CD4-positive, alpha-beta T cell (primary cell): ENCODE measurements at places on chromosomes 5 and 9.

DNA sequence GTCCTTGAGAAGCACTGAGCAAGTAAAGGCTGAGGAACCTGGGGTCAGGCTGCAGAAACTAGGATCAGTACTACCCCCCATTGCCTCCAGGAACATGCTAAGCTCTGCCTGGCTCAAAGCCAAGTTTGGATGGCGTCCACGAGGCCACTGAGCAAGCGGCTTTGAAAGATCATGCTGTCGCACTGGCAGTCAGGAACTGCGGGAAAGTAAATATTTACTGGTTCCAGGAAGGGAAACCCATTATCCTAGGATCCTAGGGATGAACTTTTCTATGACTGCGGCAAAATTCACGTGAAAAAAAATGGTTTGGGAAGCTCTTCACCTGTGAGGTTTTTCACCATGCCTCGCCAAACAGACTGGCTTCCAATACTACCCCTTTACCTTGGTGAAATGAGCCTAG, 75.3 kb upstream of the PJA2 start:
- DNase-seq = no peak

- no peak for DNase-seq
Observed at GRCh38 chr9:91282292-91282691, 79.4 kb downstream of the AUH start.

DNA sequence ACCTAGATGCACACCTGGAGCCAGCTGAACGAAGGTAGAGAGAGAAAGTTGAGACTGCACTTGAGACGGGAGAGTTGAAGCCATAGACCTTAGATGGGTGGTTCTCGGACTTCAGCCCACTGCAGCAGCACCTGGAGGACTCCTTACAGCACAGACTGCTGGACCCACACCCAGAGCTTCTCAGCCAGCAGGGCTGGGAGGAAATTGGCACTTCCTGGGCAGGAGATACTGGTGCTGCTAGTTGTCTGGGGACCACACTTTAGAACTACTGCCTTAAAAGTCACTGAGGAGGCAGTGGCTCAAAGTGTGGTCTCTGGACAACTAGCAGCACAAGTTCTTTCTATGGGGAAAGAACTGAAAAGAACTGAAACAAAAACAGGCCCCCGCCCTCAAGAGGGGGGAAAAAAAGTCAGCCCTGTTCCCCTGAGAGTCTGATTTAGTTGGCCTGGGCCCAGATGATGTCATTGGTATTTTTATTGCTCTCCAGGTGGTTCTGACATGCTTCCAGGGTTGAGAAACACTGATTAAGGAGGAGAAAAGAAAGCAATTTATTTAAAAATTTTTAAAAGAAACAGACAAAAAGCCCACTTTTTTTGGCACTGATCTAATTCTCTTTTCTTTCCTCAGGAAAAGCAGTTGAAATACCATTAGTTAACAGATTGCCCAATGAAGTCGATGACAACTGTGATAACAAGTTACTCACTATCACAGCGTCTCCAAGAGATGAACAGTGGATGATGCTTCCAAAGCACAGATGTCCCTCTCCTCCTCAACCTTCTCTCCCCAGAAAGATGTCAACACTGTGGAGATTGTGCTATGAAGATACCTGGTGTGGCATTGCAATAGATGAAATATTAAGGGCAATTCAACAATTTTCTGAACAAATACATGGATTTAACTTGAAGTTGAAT, 73.6 kb upstream of the ADAMTS16 start:
- DNase-seq = no peak

DNA sequence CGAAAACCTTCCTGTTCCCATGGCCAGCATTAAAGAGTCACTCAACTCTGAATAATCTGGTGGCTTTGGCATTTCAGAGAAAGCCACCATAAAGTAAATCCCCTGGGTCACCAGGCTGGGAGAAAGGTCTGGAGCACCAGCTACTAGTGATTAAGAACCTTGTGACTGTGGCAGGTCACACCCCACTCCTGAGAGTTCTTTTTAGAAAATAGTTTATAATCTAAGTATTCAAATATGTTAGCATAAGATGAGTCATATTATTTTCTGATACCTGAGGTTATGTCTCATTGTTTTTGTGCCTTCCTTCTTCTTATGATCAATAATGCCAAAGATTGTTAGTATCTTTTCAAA, 351.7 kb downstream of the ARRDC3 start:
- no peak for DNase-seq

DNA sequence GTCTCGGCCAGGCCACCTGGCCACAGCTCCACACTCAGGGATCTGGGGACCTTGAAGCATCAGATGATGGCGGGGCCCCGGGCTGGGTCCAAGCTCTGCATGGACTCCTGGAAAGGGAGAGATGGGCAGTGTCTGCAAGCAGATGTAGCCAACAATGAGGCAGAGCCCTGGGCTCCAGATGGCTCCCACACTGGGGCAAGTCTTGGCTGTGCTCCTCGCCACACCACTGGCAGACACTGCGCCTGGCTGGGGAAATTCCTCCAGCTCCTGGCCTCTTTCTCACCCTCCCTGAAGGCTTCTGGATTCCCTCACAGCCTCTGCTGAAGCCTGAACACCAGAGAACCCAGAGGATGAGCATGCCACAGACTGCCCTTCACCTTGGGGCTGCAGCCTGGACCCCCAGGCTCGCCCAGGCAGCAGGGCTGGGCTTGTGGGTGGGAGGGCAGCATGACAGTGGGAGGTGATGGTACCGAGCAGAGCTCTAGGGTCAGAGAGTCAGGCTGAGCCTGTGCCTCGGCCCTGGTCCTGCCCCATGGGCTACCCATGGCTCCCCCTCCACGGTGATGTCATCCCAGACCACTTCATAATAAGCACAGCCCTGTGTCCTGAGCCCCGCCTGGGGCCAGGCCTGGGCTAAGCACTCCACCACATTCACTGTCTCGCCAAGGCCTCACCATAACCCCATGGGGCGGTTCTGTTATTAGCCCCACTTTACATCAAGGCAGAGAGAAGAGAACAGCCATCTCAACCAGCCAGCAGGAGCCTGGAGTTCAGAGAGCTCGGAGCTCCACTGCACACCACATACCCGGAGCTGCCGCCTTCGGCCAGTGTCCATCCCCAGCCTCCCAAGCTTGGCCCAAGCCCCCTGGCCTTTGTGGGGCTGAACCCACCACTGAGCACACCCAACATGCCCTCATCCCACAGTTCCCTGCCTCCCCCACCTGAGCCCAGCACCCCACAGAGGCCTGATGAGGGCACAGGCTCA, 62.2 kb upstream of the ADAMTS2 start:
- no peak for DNase-seq

DNA sequence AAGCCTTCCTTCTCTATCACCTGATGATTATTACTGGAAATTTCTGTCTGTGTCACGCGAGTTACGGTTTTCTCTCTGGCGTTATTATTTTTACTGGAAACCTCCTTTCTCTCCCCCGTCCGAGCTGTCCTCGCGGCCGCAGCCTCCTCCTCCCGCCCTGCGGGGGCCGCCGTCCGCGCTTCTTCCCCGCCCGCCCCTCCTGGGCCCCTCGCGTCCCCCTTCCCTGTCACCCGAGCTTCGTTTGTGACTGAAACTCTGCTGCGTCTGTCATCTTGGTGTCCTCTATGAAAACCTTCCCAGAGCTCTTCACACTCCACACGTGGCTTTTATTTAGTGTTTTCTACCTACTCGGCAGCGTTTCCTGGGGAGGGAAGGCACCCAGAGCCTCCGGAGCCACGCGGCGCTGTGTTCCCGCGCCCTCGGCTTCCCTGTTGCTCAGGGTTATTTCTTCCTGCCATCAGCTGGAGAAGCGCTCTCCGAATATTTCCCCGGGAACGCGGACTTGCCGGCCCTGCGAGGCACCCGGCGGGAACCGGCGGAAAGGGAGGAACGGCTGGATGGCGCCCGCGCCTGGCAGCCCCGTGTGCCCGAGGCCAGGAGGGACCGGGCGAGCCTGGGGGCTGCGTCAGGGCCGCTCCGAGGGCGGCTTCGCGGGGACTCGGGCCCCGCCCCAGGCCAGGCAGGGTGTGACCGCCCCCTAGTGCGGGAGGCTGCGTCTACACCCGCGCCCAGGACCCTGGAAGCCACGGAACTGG, 33.9 kb downstream of the TRIP13 start:
- DNase-seq = peak; percentile 49

- no peak for DNase-seq
Observed at GRCh38 chr9:86020731-86021130, 78.6 kb downstream of the GOLM1 start.

- DNase-seq = no peak
Observed at GRCh38 chr9:133427658-133428348, 5.6 kb downstream of the ADAMTS13 start.

DNA sequence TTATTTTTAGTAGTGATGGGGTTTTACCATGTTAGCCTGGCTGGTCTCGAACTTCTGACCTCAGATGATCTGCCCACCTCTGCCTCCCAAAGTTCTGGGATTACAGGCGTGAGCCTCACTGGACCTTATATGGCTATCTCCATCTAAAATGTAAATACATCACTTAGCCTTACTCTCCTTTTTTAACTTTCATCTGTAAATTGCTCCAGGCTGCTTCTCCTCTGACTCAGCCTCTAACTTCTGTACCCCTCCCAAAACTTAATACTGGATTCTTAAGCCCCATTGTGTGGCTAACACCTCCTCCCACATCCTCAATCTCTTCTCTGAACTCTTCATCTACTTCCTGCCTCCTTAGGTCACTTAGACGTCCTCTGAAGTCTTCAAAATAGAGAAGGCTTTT, 4.0 kb downstream of the SNX30 start:
- DNase-seq = no peak

DNA sequence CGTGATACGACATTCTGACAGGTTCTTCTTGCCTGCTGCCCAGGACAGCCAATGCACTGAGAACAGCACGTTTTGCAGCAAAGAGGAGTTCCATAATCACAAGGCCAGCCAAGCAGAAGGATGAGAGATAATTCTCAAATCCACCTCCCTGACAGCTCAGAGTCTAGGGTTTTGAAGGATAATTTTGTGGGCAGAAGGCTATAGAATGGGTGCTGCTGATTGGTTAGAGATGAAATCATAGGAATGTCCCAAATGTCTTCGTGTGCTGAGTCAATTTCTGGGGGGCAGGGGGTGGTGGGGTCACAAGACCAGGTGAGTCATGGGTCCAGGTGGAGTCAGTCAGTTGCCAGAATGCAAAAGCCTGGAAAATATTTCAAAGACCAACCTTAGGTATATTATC, 175.5 kb upstream of the SLC30A5 start:
- no peak for DNase-seq

GRCh38 chr9:105959531-105959930, 265.2 kb downstream of the TMEM38B start:
- no peak for DNase-seq

- DNase-seq = no peak
Observed at GRCh38 chr5:128949847-128950546, 15.3 kb upstream of the SLC27A6 start.

- no peak for DNase-seq
Observed at GRCh38 chr9:71629578-71630215, 138.6 kb downstream of the CEMIP2 start.

DNA sequence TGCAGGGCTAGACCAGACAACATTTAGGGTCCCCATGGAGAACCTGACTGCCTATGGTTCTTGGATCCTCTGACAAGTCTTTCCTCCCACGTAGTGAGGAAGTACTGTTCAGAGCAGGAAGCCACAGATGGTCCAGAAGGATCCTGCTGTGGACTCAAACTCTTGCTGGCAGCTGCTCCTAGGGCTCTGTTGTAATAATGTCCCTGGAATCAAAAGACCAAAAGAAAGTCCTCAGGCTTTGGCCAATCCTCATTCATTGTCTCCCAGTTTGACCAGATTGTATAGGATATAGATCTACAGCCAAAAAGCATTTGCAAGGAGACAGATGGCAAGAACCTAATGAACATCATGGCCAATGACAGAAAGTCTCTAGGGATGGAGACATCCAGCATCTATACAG, 53.9 kb downstream of the SEMA6A start:
- no peak for DNase-seq

DNA sequence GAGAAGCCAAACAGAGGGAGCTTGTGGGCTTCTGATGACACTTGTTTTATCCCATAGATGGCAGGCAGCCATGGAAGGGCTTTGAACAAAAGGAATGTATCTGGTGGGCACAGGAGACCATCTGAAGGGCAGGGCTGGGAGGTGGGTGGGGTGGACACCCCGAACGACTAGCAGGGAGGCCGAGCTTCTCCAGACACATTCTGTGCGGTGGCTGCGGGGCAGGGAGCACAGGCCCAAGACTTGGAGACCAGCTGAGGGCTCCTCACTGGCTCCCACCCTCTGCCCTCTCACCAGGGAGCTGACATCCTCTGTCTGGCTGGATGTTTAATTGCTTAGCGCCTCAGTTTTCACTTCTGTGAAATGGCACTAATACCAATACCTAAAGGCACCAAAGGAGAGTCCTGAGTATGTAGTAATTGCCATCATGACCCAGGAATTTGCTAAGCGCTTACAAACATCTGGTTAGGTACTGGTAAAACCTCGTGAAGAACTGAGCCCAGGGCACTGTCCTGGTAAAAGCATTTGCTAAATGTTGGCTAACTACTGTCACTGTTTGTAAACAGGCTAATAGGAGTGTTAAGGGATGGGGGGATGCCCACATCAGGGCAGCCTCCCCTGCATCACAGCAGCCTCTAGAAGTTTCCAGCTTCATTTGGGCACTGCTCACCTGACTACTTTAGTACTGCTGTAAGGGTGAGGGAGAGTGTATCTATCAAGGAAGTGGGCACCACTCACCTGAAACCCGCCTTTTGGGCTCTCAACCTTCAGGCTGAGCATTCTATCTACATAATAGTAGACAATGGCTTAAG, 2.1 kb upstream of the PHF2 start:
- DNase-seq = no peak

- DNase-seq = no peak
Observed at GRCh38 chr5:172102913-172103626, 85.0 kb downstream of the STK10 start.

- no peak for DNase-seq
Observed at GRCh38 chr9:93826905-93827544, 128.1 kb downstream of the BARX1 start.

GRCh38 chr9:133278161-133279114, 3.4 kb upstream of the ABO start:
- no peak for DNase-seq

GRCh38 chr9:4886698-4887097, 94.0 kb downstream of the RCL1 start:
- no peak for DNase-seq

- no peak for DNase-seq
Observed at GRCh38 chr5:175738126-175738525, 80.3 kb downstream of the HRH2 start.

GRCh38 chr5:34034534-34035327, 8.3 kb downstream of the C1QTNF3 start:
- DNase-seq = no peak

- DNase-seq = no peak
Observed at GRCh38 chr9:93295031-93295430, 111.1 kb downstream of the WNK2 start.
